ENCODE measurements at places on chromosomes 1 and 21.

DNA sequence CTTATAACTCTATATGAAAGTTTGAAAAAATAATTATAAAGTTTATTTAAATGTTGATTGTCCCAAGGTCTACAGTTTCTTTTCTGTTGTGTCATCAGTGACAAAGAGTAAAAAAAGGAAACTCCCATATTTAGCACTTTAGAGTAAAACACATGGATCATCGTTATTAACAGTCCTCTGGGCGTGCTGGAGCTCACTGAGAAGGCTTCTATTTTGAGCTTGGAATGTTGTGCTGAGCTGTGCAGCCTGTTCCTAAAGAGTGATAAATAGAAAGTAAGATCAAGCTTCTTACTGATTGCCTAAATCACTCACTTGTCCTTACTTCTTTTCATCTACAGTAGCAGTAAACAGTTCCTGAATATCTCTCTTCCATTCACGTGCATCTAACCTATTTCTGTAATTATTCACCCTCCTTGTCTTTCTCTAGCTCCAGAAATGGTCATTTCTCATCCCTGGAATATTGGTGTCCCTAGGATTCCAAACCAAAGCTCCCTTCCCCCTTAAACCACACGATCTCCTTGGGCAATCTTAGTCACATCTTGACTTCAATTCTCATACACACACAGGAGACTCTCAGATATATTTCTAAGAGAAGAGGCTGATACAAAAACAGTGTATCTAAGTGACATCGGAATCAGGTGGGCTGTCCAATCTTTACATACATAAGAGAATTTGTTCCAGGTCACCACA is 11.9 kb downstream of the GBP5 start:
- no peak for DNase-seq

- DNase-seq = no peak
Measured at GRCh38 chr1:29602203-29602602, 365.9 kb downstream of the PTPRU start.

DNA sequence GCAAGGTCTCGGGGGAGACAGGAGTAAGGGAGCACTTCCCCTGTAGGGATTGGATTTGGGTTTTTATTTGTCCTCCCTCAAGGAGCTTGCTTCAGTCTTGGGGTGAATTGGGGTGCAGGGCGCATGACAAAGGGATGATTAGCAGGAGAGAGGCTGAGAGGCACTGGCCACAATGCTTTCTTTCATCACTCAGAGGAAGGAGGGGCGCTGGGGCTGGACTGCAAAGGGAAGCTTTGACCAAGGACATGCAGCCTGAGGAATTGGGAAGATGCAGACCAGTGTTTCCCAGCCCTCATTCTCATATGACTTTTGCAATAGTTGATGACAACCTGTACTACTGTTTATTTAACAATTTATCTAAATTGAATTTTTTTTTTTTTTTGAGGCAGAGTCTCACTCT is 34.1 kb upstream of the PDPN start:
- DNase-seq = no peak

- no peak for DNase-seq
Measured at GRCh38 chr1:116852367-116852766, 57.3 kb upstream of the PTGFRN start.

DNA sequence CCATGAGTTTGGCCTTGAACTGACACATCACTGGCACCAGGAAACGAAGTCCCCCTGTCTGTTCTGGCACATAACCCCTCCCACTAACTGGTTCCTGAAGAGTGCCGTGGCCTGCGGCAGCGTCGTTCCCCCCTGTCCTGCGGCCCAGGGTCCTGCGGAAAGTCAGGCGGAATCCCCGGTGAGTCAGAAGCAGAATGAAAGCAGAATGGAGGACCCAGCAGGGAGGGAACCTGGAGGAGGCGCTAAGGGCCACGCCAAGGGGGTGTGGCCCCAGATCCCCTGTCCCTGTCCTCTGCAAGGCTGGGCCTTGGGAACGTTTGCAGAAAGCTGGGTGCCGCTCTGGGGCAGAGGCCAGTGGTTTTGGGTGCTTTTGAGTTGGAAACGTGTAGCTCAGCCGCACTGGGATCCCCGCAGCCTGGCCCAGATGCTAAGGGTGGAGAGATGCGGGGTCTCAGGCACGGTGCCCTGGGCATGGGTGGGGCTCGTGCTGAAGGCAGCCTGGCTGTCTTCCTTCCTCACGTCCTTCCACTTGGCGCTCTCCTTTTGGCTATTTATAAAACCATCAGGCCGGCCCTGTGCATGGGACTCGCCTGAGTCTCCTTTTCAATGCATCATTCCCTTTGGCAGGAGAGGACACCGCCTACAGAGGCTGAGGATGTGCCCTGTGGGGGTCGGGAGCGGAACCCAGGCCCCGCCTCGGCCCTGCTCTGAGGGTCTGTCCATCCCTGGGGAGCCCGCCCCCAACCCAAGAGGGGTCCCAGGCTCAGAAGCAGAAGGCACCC is 36.2 kb downstream of the TP73 start:
- DNase-seq = no peak

GRCh38 chr1:240737766-240738265 is 125.9 kb upstream of the GREM2 start:
- no peak for DNase-seq

DNA sequence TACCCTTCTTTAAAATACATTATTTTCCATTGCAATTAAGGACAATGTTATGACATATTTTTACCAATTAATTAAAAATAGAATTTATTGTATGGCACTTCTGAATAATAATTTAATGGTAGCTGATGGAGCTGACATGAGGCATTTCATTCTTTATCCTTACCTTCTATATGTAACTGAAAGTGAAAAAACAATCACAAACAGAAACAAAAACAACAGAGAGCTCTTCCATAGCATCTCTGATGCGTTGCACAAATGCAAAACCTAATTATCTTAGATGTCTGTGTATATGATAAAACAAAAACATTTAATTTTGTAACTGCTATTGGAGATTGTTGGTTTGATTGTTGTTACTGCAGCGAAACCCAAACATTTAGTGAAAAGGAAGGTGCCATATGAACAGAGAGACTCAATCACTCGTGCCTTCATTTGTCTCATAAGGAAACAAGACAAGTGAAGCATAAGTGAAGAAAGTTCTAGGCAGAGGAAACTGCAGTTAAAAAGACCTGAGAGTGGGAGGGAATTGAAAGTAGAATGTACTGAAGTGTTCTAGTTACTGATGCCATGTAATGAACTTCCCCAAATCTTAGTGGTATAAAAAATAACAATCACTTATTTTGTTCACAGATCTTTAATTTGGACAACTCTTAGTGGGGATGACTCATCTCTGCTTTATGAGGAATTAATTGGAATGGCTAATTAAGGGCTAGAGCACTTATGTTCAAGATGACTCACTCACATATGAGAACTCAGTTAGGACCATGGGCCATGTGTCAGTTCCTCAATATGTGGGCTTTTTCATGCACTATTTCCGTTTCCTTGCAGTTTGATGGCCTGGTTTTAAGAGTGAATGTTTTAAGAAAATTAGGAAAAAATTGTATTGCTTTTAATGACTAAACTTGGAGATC is 245.0 kb upstream of the OLFM3 start:
- no peak for DNase-seq

DNA sequence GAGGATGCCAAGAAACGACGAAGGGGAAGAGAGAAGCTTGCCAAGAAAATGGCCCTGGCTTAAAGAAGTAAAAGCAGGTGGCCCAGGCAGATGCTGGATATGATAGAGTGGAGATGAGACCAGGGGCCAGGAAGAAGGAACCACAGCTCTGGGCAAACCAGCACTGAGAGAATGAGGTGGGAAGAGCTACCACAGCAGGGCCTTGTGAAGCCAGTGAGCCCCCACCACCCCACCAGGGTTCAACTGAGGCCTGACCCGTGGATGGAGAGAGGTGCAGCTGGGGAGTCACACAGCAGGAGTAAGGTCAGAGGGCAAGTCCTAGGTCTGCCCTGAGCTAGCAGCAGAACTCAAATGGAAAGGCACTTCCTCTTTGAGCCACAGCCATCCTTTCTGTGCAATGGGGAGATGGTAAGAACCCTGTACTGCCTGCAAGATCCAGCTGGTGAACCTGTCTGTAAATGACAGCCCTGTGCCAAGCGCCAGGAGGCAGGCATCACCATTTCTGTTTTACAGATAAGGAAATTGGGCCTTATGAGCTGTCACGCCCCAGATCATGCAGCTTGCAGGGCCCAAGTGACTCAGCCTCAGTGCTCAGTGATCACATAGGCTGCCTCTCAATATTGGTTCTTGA is 8.5 kb downstream of the SH3BGRL3 start:
- no peak for DNase-seq

DNA sequence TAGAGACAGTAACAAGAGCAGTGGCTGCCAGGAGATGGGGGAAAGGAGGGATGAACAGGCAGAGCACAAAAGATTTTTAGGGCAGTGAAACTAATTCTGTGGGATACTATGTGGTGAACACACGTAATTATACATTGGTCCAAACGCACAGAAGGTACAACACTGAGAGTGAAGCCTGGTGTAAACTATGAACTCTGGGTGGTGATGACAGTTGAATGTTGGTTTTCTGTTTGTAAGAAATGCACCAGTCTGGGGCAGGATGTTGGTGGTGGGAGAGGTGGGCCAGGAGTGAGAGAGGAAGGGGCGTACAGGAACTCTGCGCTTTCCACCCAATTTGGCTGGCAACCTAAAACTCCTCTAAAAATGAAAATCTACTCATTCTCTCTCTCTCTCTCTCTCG is 50.2 kb upstream of the TIAM1 start:
- DNase-seq = no peak

DNA sequence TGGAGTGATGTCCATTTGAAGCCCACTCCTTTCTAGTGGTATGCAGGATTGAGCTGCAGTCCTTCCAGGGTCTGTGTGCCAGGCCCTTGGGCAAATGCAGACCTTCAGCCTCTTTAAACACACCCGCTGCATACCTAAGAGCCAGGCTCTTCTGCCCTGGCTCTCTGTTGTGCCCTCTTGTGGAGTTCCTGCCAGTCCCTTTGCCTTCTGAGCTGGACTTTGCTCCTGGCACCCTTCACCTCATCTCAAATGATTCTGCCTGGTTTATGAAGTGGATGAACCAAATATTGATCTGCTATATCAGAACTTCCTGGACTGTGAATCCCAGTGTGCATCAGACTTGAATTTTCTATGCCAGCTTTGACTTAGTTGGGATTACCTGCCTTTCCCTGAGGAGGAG is 158.8 kb downstream of the URB2 start:
- DNase-seq = no peak

DNA sequence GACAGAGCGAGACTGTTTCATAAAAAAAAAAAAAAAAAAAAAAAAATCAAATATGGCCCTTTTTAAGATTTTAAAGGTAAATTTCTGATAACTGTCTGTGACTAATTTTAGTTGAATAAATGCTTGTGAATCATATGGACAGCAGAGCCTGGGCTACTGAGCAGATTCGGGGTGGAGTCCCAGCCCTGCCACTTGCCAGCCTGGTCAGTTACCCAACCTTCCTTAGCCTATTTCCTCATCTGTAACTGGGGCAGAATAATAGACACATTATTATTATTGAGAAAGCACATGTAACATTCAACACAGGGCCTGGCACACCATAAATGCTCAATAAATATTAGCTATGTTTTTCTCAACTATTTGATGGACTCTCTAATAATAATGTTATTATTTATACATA is 11.2 kb upstream of the H3-3A start:
- no peak for DNase-seq

DNA sequence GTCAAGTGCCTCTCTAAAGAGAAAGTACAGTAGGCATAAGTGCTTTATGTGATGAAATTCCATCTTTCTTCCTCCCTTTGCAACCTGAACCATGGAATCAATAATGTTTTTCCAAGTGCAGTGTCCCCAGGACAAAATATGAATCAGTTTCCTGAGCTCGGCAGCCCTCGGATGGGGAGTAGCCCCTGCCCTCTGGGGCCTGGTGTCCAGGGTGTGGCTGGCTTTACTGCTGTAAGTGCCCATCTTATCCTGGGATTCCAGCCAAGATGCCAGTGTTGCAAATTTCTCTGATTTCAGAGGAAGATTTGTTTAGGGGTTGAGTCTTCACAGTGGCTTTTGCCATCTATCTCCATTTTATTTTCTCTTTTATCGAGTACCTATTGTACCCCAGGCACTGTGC is 40.5 kb upstream of the SRP9 start:
- DNase-seq = no peak

- no peak for DNase-seq
Measured at GRCh38 chr1:17097147-17097546, 22.1 kb downstream of the PADI2 start.

DNA sequence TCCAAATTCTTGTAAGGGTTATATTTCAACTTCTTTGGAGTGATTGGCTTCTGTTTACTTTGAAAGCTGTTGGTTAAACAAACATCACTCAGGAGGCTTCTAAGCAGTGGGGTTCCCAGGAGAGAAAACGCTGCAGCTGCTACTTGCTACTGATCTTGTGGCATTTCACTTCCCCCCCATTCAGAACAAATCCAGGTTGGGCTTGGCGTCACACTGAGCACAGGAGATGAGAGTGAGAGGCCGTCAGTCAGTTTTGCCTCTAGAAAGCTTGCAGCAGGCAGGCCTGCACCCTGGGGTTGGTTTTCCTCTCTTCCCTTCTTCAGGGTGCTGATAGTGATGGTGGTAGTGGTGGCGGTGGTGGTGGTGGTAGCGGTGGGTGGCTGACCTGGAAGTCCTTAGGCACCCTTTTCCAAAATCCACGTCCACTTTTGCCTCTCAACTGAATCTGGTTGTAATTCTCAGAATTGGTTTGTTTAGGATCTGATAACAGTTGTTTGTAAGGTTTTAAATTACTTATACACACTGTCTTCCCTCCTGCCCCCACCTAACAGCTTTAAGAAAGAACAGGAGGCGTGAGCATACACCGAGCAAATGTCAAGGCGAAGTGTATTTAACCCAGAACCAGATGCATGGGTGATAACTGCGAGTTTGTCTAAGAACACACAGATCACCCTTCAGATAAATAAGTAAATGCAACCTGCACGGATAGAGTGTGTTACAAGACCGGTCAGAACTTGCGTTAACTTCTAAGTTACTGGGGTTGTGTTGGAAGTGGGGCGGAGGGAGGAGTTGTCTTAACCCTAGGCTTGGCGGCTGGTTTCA is 3.2 kb upstream of the PROX1 start:
- DNase-seq = no peak

GRCh38 chr1:180842052-180842451 is 70.6 kb upstream of the KIAA1614 start:
- DNase-seq = no peak

Measured in stimulated activated CD4-positive, alpha-beta T cell treated with anti-CD3 and anti-CD28 coated beads, Interleukin-1b, Interleukin-23, amount 100 ng/mL, for 1 hour (primary cell).